ENCODE measurements at places on chromosomes 7 and 10. TPM values are rescaled to one million over a fixed set of nuclear protein-coding genes. Genes with fewer than 3 reads are reported as not detected.

CLDN3 gene
- not detected for total RNA-seq

APBB1IP gene
- total RNA-seq: not detected

FKBP6 gene
- not detected for total RNA-seq

RHEB gene
- total RNA-seq: 97.2 TPM

EPHA1 gene
- total RNA-seq: not detected

AGFG2 gene
- total RNA-seq: 10.2 TPM

VTI1A gene
- 26.3 TPM for total RNA-seq

NPFFR1 gene
- not detected for total RNA-seq

TEX47 gene
- total RNA-seq: not detected

STRIP2 gene
- 0.81 TPM for total RNA-seq

KIAA1217 gene
- total RNA-seq: 2.8 TPM

FAM241B gene
- total RNA-seq: 3.4 TPM

AGAP9 gene
- total RNA-seq: 13.1 TPM

TNS3 gene
- total RNA-seq: 93.8 TPM

PARD3 gene
- total RNA-seq: 37.2 TPM

GDF2 gene
- total RNA-seq: not detected

NRG3 gene
- total RNA-seq: not detected

INA gene
- 2.5 TPM for total RNA-seq

MMRN2 gene
- 0.57 TPM for total RNA-seq

XPNPEP1 gene
- 86.5 TPM for total RNA-seq

TCAF1 gene
- 82.4 TPM for total RNA-seq

PRPS1L1 gene
- not detected for total RNA-seq
